ENCODE measurements at places on chromosomes 7 and 10.

DNA sequence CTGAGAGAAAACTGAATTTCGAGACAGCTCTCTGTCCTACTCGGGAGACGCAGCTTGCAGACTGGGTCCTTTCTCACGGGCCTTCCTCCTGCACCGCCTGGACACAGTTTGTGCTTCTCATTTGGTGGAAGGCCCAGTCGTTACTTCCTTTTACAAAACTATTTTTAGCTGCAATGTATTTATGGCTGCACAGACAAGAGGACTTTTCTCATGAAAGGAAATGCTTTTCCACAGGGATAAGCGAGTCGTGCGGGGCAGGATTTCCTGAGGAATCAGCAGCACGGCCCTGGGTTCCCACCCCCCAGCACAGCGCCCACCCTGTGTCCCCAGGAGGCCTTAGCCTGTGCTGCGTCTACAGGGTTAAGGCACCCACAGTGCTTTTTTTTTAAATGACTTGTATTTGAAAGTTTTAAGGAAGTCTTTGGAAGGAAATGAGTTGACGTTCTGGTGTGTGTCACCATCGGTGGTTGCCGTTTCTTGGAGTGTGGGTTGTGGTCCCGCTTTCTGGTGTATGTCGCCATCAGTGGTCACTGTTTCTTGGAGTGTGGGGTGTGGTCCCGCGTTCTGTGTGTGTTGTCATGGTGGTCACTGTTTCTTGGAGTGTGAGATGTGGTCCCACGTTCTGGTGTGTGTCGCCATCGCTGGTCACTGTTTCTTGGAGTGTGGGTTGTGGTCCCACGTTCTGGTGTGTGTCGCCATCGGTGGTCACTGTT is 50.9 kb downstream of the INPP5A start:
- DNase-seq = no peak

DNA sequence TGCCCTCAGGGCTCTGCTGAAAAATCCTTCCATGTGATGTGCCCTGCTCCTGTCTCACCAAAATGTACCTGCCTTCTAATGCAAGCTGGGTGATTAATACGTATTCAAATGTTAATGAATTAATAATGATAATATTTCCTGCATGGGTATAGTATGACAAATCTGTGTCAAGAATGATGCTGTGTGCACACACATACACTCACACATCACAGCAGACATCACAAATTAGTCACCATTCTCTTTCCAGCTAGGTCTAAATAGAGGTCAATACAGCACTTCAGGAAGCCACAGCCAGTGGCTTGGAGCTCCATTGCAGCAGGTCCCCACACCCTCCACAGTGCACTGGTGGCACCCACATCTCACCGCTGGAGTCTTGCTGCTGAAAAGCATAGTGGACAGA is 681.2 kb upstream of the NRP1 start:
- DNase-seq = no peak

DNA sequence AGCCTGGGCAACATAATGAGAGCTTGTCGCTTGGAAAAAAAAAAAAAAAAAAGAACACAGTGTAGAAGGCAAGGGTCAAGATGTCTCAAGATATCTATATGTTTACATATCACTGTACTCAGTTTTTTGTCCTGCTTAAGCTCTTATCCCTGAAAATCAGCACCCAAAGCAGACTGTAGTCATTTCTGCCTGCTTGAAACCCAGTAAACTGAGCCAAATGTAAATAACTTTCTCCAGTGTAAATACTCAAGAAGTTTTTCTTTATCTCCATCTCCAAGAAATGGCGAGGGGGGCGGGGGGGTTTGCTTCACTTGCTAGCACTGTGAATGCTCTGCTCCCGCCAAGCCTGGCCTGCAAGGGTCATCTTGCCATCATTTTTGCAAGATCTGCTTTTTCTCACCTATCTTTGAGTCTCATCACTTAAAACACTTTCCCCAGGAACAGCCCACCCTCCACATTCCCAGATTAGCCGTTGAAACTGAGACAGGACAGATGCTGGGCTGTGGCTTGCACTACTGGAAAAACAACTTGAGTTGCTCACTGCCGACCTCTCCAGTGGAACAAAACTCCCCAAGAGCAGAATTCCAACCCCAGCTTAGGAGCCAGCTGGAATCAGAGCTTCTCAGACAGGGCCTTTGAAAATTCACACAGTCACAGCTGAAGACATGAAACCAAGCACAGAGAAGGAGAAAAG is 54.6 kb downstream of the AFAP1L2 start:
- no peak for DNase-seq

GRCh38 chr7:18895456-18895855 is 222.0 kb downstream of the TWIST1 start:
- no peak for DNase-seq

GRCh38 chr10:101768791-101769170 is 7.1 kb downstream of the FGF8 start:
- no peak for DNase-seq

- no peak for DNase-seq
These were observed 8.6 kb downstream of the GJD4 start for GRCh38 chr10:35613597-35614226.

DNA sequence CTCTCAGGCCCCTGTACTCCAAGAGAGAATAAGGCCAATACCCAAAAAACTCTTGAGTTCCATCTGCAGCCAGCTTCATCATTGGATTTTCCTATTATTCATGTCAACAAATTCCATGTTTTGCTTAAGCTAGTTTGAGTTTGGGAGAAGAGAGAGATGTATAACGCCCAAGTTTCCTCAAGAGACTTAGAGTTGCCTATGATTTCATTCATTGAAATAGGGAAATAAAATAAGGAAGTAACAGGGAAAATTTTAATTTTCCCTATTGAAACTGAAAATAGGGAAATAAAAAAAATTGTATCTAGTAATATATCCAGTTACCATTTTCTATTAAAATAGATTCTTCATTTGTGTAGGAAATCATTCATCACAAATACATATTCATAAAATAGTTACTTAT is 66.5 kb upstream of the SVIL start:
- no peak for DNase-seq

DNA sequence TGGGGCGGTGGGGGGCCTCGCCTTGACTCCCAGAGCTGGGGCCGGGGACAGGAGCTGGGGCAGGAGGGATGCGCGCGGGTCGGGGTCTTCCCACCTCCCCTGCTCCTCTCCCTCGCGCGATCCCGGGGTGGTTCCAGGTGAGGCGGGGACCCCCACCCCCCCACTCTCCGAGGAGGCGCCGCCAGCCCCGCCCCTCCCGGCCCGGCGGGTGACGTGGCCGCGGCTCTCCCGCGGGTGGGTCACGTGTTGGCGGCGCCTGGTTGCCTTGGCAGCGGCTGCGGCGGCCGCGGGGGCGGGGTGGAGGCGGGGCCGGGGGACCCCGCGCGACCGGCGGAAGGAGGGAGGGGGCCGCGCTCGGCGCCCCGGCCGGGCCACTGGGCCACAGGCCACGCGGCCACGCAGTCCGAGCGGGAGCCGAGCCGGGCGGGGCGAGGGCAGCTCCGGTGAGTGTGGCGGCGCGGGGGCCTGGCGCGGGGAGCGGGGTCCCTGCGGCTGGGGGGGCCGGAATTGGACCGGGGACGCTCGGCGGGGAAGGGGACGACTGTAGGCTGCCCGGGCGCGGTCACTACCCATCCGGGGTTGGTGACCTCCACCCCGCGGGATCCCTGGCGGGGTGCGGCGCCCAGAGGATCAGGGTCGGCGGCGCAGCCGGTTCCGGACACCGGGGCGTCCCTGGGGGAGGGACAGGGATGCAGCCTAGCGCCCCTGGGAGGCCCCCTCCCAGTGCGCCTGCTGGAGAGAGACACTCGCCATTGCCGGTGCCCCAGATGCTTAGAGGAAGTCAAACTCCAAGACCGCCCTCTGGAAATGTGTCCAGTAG is at the start of gene ORAI2:
ORAI2 (plus strand) TSS at position 357 of the 820 bp plus-strand sequence. CDS start 5,382 bp downstream, outside the sequence.
- DNase-seq = peak; percentile 91

DNA sequence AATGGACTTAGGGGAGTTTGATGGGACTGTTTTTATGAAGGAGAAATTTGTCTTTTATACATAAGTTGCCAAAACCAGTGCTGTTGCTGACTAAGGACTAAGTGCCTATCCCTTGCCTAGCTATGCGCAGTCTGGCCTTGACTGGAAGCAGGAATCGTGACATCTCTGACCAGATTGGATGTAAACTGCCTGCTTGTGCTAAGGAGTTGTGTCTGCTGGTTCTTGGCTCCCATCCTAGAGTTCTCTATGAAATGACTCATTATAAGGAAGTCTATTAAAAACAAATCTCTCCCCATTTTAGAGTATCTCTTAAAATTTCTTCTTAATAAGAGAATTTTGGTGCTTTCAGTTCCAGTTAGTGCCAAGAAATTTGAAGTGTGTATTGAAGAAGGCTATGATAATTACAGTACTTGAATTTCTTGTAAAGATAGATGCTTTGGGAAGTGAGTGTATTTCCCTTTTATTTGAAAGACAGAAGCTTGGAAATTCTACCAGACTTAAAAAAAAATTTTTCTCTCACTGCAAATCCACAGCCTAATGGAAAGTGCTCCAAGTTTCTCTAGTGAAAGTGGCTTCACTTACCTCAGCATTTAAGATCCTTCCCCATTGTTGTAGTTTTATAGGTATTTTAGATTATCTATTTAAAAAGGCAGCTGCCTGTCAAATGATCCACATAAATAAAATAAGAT is 77.6 kb downstream of the BICC1 start:
- DNase-seq = no peak

- no peak for DNase-seq
These were observed 49.6 kb downstream of the ANKIB1 start for GRCh38 chr7:92295391-92295790.

- no peak for DNase-seq
These were observed 35.4 kb upstream of the HBP1 start for GRCh38 chr7:107133396-107133795.

GRCh38 chr10:79417266-79417665 is 28.2 kb downstream of the ZCCHC24 start:
- DNase-seq = no peak

DNA sequence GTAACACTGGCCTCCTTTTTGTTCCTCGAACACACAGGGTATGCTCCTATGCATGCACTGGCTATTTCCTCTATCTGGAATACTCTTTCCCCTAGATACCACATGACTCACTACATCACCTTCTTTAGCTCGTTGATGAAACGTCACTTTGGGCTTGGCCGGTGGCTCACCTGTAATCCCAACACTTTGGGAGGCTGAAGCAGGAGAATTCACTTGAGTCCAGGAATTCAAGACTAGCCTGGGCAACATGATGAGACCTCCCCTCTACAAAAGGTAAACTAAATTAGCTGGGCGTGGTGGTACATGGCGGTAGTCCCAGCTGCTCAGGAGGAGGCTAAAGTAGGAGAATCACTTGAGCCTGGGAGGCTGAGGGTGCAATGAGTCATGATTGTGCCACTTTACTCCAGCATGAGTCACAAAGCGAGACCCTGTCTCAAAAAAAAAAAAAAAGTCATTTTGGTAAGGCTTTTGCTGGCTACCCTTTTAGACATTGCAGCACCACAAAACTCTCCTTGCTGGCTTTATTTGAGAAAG is 14.5 kb downstream of the ANKIB1 start:
- no peak for DNase-seq

DNA sequence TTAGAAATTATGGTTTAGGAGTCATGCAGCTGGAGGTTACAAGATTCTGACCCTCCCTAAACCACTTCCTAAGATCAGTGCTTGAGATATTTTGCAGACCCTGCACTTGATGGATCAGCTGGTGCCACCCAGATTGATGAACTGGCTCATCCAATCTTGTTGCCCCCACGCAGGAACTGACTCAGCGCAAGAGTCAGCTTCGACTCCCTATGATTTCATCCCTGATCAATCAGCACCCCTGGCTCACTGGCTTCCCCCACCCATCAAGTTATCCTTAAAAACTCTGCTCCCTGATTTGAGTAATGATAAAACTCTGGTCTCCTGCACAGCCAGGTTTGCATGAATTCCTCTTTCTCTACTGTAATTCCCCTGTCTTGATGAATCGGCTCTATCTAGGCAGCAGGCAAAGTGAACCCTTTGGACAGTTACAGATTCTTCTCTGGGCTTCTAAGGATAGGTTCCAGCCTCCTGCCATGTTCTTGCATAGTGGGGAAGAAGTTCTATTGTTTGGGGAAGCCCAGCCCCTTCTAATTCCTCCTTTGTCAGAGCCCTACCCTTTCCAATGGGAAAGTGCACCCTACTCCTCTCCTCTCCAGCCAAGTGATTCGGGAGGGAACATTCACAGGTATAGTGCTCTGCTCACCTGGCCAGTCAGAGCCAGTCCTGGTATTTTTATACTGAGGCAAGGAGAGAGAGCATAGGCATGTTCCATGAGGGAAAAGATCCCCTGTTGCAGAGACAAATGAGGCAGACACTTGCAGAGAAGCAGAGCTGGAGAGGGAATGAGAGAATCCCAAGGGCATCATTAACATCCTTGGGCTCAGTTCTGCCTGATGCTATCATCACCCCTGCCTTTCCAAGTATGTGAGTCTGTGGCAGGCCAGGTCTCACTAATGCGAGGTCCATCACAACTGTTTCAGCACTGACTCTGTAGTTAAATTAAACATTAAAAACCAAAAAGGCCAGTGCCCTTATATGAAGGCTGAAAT is 224.4 kb upstream of the GALNT17 start:
- DNase-seq = no peak

GRCh38 chr10:14665865-14666857 is 108.5 kb downstream of the FAM107B start:
- no peak for DNase-seq

DNA sequence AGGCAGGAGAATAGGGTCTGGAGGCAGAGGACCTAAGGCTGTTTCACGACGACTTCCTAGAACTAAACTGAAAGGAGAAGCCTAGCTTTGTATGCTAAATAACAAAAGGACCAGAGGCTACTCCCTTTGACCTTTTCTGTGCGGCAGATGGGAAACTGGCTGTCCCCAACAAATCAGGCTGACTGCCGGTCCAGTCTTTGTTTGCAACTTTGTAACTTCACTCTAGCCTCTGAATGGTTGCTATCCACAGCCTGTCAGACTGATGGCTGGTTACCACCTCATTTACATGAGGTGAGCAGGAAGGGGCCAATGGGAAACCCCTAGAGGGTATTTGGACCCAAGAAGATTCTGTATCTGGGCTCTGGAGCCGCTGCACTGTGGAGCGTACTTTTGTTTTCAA is 132.6 kb upstream of the SHH start:
- DNase-seq = no peak

GRCh38 chr10:23568996-23569395 is 130.1 kb downstream of the OTUD1 start:
- no peak for DNase-seq

- peak; percentile 80 for DNase-seq
These were observed 45.3 kb upstream of the PIK3AP1 start for GRCh38 chr10:96765406-96766240.

- DNase-seq = no peak
These were observed 219.5 kb downstream of the POLR1F start for GRCh38 chr7:19489162-19489820.

- no peak for DNase-seq
These were observed 75.1 kb upstream of the KIAA1217 start for GRCh38 chr10:24133835-24134234.
